ENCODE measurements at places on chromosomes 6 and 20.

- DNase-seq, result no peak
Observed at GRCh38 chr20:57677584-57677982, 32.2 kb downstream of the PMEPA1 start.

DNA sequence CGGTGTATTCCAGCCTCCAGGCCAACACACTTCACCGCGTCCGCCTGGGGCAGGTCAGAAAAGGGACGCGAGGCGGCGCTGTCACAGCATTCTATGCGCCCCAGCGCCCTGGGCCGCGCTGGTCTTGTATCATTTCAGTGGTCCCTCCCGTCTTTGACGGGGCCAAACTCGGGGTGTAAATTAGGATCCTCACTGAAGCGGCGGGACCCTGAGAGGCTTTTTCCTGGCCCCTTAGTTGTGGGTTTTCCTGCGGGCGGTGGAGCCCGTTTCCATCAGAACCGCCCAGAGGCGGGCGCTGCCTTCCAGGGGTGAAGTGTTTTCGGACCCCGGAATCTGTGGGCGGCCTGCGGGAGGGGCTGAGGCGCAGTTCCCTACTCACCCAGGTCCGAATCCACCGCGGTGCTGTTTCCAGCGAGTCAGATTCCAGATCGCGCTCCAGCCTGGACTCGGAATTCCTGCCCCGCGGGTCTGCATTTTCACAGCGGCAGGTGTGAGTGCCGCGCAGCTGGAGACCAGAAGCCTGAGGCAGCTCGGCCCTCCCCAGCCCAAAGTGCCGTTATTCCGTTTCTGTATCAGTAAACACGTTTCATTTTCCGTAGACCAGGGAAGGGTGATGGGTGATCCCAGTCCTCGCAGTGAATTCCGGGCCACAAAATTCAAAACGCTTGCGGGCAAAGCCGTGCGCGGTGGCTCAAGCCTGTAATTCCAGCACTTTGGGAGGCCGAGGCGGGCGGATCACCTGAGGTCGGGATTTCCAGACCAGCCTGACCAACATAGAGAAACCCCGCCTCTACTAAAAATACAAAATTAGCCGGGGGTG lies 3.9 kb upstream of the MICB start:
- peak; percentile 75 for DNase-seq

- DNase-seq, result no peak
Observed at GRCh38 chr20:56542489-56543030, 9.5 kb downstream of the FAM209B start.

DNA sequence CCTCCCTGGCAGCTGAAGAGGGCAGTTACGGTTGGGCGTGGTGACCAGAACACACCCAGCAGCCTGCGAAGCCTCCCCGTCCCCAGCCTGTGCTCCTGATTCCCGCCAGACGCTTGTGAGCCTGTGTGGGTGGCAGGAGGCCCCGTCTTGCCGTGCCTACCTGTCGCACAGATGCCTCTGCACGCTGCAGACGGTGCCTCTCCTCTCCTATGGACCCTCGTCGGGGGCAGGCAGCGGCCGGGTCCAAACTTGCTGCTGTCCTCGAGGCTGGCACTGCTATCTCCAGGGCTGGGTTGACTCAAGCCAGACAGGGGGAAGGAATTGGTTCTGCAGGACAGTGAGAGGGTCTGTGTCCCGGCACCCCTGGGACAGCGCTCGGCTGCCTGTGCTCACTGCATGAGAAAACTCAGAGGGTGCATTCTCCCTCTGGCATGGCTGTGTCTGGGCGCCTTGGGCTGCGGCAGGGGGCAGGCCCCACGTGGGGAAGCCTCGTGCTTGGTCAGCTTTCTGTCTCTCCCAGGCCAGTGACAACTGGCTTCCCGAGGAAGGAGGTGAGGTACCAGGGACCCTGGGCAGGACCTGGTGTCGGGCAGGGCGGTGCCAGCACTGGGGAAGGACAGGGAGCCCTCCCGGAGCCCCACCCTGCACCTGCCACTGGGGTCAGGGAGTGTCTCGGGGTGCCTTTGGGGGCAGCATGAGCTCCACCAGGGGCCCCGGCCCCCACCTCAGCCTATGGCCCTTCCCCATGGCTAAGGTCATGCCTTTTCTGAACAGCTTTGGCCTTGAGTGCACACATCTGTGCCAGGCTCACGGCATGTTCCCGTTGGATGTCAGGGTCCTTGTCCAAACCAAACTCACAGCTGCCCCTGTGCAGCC lies 127.5 kb downstream of the TAF4 start:
- DNase-seq, result no peak

Measured in mucosa of gallbladder (tissue), 1 donor.